RPMI7951 (cell line): ENCODE measurements at places on chromosomes 1 and 21. TPM values are rescaled to one million over a fixed set of nuclear protein-coding genes. Genes with fewer than 3 reads are reported as not detected.

Gene LIPI
- total RNA-seq: not detected in 2 replicates

Gene OR2AK2
- not detected in 2 replicates for total RNA-seq

Gene SLC5A9
- not detected in 2 replicates for total RNA-seq

Gene NUDT4B
- 22.5 and 28.4 TPM in 2 replicates for total RNA-seq

Gene OR14K1
- not detected in 2 replicates for total RNA-seq

Gene LCE3E
- not detected in 2 replicates for total RNA-seq

Gene DMBX1
- not detected in 2 replicates for total RNA-seq

Gene ADAMTS5
- 0.29 and 0.36 TPM in 2 replicates for total RNA-seq

Gene TOMM40L
- total RNA-seq: 8.4 and 10.0 TPM in 2 replicates

DNA sequence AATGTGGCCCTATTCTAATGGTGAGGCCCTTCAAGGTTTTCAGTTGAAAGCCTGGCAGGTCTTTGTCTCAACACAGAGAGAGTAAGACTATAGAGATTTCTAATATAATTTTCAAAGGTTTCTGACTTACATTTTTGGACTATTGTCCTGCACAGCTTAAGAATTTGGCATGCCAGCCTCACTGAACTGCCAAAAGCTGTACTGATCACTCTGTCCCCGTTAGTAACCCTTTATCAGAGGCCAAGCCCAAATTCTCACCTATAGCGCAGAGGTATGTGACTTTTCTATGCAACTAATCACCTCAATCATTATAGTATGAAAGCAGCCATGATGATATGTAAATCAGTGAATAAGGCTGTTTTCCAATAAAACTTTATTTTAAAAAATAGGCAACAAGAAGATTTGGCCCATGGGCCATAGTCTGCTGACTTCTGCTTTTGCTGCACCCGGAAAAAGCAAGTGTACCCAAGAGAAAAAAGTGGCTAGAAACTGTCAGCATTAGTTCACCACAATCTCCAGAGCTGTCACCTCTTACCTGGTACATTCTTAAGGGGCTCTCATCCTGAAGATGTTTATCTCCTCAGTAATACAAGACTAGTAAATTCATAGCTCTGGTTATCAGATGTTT is 85.4 kb downstream of the PIGK start:
- no peak for DNase-seq

DNA sequence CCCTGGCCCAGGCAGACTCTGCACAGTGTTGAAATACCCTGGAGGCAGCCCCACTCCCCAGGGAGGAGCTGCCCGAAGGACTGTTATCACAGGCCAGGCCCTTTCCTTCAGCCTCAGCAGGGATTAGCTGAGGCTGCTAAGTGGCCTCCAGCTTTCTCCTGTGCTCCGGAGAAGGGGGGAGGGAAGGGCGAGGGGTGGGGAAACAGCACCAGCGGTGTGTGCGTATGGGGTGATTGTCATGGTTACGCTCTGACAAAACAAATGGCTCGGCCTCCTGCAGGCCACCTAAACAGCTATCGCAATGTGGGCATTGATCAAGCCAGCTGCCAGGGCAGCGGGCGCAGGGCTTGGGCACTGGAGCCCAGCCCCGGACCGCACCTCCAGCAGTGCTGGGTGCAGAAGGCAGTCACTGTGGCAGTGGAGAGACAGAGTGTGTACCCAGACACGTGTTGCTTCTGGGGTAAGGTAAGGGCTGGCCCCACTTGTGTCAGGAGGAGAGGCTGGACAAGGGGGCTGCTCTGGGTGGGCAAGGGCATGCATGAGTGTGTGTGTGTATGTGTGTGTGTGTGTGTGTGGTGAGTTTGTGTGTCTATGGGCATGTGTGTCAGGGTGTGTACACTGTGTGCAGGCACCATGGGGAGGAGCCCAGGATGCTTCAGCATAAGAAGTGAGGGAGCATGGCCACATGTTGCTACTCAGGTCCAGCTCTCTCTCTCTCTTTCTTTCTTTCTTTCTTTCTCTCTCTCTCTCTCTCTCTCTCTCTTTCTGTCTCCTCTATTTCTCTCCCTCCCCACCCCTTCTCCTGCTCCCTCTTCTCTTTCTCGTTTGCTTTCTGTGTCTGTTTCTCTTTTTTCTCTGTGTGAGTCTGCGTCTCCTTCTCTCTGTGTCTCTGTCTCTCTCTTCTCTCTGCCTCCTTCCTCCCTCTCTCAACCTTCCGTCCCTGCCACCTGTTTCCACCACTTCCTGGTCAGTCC is at the start of gene VWA5B1:
Gene VWA5B1 (plus strand): TSS at position 252 of the 974 bp plus-strand sequence. CDS start 19,727 bp downstream, outside the sequence.
- DNase-seq: peak; percentile 6

DNA sequence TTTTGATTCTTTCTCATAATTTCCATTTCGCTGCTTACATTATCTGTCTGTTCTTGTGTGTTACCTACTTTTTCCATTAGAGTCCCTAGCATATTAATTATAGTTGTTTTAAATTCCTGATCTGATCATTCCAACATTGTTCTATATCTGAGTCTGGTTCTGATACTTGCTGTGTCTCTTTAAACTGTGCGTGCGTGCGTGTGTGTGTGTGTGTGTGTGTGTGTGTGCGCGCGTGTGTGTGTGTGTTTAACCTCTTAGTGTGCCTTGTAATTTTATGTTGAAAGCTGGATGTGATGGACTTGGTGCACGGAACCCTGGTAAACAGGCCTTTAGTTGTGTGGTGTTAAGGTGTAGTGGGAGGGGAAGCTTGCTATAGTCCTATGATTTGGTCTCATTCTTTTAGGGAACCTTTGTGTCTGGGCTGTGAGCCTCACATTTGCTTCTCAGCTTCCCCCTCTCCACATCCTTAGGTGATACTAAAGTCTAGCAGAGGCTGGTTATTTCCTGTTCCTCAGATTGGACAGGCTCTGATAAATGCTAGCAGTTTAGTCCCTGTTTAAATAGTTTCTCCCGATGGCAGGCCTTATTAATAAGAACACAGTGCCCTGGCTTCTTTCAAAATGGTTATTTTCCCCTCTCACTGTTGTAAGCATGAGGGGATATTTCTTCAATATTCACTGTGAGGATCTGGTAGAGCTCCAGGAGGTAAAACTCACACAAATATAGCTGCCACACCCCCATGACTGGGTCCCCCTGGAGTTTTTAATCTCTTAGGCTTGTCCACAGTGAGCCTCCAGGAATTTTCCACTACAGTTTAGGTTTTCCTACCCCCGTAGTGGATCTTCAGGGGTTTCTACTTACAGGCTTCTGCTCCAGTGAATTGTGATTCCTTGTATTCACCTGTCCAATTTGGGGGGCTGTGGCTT is 118.3 kb downstream of the GALNT2 start:
- DNase-seq: no peak

DNA sequence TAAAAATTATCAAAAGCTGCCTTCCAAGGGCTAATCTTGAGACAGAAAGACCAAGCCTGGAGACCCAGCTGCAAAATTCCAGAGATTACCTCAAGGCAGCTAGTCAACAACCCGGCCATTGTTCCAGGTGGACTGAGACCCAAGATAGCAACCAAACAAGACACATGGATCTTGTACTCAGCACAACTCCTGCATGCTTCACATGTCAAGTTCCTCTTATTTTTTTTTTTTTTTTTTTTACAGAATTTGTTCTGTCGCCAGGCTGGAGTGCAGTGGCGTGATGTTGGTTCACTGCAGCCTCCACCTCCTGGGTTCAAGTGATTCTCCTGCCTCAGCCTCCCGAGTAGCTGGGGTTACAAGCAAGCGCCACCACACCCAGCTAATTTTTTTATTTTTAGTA is 40.1 kb downstream of the CD2 start:
- no peak for DNase-seq

DNA sequence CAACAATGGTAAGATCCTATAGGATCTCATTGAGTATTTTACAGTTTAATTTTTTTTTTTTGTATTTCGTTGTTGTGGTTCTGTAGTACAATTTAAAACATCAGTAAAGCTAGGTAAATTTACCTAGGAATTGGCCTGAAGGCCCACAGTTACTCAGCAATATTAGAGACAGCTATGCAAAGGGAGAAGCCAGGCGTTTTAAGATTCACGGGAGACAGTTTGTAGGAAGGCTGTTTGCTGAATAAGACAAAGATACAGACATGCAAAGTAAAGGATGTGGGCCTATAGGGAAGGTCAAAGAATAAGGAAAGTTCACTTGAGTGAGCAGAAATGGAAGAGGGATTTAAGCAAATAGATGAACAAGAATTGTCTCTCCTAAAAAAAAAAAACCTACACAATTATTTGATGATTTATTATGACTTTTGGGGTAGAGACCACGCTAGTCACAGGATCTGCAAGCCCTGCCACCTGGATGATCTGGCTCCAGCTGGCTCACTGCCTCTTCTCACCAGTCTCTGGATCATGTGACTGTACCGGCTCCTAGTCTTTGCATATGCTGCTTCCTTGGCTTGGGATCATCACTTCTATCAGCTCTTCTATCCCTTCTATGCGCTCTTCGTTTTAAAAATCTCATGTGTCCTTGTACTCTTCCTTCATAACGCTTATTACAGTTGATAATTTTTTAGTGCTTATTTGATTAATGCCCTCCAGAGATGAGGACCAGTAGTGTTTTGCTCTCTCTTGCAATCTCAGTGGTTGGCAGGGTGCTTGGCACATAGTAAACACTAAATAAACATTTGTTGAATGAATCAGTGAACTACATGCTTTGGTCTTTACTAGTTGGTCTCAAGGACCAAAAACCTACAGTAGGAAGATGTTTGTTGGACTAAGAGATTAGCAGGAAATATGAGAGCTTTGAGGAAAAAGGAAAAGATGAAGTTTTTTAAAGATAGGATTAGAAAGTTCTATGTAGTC is 14.1 kb downstream of the DYRK1A start:
- no peak for DNase-seq

DNA sequence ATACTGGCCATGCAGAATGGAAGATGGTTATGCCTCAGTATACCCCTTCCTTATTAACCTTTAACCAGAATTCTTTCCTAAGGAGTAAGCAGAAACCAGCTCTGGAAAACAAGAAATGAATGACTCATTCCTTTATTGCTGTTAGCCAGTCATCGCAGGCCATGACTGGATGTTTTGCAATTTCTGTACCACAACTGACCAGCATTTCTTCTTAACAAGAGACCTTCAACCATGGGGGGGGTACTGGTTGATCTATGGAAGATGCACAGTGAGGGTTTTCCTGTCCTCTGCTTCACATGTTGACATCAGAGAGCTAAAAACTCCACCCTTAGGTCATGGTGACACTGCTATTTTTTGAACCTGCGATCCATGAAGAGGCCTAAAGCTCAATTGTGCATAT is 28.0 kb upstream of the RNF2 start:
- DNase-seq: peak; percentile 72

DNA sequence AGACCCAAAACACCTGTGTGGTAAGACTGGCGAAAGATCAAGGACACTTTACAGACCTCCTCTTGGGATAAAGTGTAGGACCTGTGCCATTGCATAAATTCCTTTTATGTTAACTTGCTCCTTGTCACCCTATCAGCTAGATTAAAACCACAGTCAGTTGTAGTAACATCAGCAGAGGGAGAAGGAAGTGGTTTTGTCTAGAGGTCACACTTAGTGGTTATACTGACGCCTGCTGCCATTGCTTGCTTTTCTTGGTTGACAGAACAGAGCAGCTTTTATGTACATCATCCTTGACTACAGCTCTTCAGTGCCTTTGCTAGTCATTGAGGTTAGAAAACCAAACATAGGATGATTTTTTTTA is 101.4 kb downstream of the PBX1 start:
- DNase-seq: peak; percentile 36

DNA sequence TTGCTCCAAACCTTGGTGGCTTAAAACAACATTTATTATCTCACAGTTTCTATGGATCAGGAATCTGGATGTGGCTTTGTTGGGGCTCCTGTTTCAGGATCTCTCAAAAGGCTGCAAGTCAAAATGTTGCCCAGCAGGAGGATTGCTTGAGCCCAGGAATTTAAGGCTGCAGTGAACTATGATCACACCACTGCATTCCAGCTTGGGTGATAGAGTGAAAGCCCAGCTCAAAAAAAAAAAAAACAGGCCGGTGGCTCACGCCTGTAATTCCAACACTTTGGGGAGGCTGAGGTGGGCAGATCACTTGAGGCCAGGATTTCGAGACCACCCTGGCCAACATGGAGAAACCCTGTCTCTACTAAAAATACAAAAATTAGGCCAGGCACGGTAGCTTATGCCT is 30.0 kb downstream of the BCAS2 start:
- no peak for DNase-seq

GRCh38 chr1:185735701-185736064 is 1.5 kb downstream of the HMCN1 start:
- no peak for DNase-seq

- no peak for DNase-seq
Measured at GRCh38 chr1:213871179-213871578, 116.6 kb upstream of the PROX1 start.

- DNase-seq: no peak
Measured at GRCh38 chr1:205496661-205497060, 7.8 kb upstream of the CDK18 start.

- no peak for DNase-seq
Measured at GRCh38 chr1:84985365-84985764, 11.5 kb downstream of the MCOLN2 start.

- DNase-seq: no peak
Measured at GRCh38 chr21:31622397-31622796, 37.1 kb upstream of the SOD1 start.

GRCh38 chr1:241591317-241591716 is 48.9 kb downstream of the CHML start:
- peak; percentile 87 for DNase-seq

GRCh38 chr1:92877792-92878191 is 46.0 kb downstream of the RPL5 start:
- peak; percentile 43 for DNase-seq

GRCh38 chr1:226360106-226360746 is 47.7 kb downstream of the PARP1 start:
- no peak for DNase-seq

DNA sequence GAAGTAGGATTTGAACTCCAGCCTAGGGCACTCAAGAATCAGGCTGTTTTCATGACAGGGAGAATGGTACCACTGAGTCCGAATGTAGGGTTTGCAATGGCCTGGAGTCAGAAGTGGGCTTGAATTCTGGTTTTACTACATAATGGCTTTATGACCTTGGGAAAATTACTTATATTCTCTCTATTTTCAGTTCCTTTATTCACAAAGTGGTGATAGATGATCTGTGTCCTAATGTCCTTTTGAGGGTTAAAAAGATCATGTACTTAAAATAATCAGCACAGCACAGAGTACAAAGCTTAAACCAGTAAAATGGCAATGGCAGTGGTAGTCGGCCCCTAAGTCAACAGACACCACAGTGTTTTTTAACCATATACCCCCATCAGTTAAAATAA is 63.7 kb upstream of the HOOK1 start:
- DNase-seq: no peak

- DNase-seq: peak; percentile 92
Measured at GRCh38 chr1:228013935-228014930, 7.4 kb downstream of the WNT3A start.

GRCh38 chr1:117656202-117656641 is 50.4 kb downstream of the TENT5C start:
- DNase-seq: no peak

DNA sequence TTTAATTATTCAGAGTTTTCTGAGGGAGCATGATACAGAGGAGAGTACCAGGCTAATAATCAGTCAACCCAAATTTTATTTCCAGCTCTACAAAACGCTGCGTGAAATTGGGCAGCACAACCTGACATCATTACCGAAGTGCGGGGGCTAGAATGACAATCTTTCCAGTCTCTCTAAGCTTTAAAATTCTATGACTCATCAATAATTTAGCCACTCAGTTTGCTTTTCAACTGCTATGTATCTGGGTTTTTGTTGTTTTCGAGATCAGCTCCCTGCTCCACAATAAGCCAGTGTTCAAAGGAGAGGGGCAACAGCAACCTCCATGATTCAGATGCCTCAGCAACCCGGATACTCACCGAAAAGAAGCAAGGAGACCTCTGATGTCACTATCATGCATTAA is 13.9 kb downstream of the SORT1 start:
- DNase-seq: peak; percentile 47
